Activated naive CD4-positive, alpha-beta T cell (primary cell): ENCODE measurements at places on chromosomes 1 and 21.

DNA sequence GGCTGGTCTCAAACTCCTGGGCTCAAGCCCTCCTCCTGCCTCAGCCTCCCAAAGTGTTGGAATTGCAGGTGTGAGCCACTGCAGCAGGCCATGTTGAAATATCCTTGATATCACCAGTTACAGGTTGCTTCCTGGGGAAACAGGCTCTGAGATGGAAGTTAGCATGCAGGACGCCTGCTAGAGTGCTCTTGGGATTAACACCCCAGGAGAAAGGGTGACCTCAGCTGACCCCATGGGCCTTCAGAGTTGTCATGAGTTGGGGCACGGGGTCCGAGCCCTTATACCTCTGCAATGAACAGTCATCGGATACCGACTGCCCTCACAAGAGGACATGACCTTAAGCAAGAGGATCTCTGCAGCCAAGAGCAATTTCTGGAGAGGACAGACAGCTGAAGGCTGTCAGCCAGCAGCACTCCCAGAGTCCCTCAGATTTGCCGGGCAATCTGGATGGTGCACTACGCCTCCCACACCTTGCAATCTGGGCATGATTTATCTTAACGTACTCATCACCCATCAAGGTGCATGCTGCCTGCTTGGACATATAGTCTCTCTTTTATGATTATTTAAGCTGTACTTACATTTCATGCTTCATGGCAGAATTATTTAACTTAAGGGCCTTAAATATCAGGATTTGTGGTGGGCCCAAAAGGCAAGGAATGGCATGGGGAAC is 134.6 kb downstream of the ADSS2 start:
- DNase-seq = no peak

DNA sequence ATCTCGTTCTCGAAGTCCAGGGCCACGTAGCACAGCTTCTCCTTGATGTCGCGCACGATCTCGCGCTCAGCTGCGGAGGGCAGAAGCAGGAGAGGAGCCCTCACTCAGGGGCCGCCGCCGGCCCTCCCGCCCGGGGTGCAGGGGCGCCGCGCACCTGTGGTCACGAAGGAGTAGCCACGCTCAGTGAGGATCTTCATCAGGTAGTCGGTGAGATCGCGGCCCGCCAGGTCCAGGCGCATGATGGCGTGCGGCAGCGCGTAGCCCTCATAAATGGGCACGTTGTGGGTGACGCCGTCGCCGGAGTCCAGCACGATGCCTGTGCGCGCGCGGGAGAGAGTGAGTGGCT is 1.8 kb downstream of the ACTA1 start:
- DNase-seq = no peak

DNA sequence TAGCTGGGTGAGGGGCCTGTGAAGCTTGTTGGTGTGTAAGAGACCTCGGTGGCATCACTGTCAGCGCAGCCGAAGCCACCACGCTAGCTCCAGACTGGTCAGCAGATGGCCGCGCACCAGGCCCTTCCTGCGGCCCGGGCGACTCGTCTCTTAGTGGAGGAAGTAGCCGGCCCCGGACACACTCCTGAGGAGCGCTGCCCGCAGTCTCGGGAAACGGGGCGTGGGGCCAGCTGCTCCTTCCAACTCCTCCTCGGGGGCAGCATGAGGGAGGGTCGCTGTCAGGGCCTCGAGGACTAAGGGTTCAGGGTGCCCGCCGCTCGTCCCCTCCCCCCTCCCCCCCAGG is 20.4 kb downstream of the H3-3A start:
- no peak for DNase-seq

DNA sequence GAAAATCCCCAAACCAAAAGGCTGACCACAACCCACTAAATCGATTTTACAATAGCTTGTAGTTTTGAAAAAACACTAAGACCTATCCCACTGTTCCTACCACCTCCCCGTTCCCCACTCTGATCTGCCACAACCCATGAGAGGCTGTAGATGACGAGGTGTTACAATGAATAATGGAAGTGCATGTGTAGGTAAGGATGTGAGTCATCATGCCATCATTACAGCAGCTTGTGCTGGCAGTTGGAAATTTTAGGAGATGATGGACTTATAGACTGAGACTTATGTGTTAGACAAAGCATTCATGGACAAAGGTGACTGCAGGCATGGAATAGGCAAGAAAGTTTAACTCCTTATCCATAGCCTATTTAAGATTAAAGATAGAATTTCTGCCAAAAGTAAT is 184.7 kb upstream of the CACYBP start:
- DNase-seq = no peak

- no peak for DNase-seq
Measured at GRCh38 chr1:147736883-147737282, 23.5 kb downstream of the GJA5 start.

DNA sequence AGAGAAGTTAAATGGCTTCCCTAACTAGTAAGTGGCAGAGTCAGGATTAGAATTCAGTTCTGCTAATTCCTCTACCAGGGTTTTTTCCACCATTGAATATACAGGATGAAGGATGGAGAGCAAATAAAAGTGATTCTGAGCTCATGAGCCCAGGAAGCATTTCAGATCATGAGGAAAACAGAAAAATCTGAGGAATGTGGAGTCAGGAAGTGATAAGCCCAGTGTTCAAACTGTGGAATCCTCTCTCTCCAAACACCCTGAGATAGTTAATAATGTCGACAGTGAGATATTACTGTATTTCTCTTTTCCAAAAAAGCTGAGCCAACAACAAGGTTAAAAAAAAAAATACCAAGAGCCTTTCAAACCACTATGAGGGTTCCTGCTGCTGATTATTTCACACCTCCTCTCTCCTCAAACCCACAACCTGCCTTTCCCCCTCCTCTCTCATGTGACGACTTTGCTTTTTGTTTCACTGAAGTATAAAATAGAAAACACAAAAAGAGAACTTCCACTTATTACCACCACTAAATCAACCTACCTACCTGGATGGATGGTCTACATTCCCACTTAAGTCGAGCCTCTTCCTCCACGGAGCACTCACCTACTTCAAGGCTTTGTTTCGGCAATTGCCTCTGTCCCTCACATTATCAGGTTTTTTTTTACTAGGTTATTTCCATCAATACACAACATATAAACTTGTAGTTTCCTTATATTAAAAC is 8.9 kb downstream of the SLAMF1 start:
- DNase-seq = no peak

DNA sequence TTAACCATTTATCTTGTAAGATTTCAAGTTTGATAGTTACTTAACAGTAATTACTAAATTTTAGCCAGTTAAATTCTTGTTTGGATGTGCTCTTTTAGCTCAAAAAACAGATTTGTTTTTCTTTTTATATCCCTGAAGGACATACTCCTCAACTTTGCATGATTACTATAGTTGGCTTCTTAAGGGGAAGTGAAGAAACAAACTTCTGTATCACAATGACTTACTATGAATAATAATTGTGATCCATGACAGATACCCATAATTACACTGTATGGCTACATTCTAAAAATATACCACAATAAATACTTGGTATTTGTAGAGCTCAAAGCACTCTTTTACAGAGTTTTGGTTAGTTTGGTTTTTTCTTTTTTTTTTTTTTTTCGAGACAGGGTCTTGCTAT is 55.8 kb downstream of the IARS2 start:
- no peak for DNase-seq

GRCh38 chr1:41370225-41370624 is 9.0 kb downstream of the FOXO6 start:
- DNase-seq = no peak

GRCh38 chr1:180934563-180934962 is 21.9 kb downstream of the KIAA1614 start:
- no peak for DNase-seq

GRCh38 chr21:33109574-33110339 is 39.8 kb downstream of the OLIG1 start:
- no peak for DNase-seq

DNA sequence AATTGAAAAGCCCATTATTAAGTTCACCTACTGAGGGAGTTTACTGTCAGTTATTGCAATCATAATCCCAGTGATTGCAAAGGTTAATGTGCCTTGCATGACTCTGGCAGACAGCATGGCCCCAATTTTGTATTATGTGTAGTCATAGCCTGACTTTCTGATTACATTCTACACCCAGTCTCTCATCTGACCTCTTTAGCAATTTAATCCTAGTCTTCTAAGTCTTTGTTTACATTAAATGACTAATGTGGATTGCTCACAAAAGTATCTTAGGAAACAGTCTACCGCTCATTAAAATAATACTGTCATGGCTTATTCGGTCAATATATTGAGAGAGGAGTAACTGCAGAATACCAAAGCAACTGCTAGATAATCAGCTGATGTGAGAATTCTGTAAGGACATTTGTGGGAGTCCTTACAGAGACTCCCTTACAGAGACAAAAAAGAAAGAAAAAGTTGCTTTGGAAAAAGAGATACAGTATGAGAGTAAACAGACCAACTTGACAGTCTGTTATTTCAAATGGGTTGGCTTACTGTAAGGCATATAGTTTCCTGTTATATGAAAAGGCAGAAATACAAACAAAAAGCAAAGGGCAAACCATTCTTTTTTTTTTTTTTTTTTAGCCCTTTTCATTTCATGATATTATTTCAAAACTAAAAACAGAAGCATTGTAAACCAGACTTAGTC is 42.8 kb downstream of the SMG7 start:
- DNase-seq = no peak

- DNase-seq = no peak
Measured at GRCh38 chr1:44860331-44860730, 17.3 kb upstream of the PTCH2 start.
